NCI-H524 treated with DMSO at 0.1 percent for 48 hours (cell line): ENCODE measurements at places on chromosomes 12 and 14.

DNA sequence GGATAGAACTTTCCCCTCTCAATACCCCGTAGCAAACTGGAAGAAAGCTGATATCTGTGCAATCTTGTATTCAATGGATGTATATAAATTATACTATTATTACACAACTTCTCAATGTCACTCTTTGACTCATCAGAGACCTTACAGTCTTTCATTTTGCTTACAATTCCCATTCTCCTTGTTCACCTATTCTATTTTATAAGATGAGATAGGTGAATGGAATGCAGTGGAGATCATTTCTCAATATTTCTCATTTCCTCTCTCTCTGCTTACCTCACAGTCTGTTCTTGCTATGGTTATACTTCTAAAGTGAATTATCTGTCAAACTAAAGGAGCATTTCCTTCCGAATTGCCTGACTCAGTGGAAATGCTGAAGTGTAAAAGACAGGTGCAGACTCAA lies 14.9 kb downstream of the FOXA1 start:
- no peak for DNase-seq

GRCh38 chr12:389142-390096 lies at the start of gene KDM5A:
KDM5A (minus strand) TSS chr12:389320; CDS start chr12:389091, 229 bp downstream.
- no peak for DNase-seq

DNA sequence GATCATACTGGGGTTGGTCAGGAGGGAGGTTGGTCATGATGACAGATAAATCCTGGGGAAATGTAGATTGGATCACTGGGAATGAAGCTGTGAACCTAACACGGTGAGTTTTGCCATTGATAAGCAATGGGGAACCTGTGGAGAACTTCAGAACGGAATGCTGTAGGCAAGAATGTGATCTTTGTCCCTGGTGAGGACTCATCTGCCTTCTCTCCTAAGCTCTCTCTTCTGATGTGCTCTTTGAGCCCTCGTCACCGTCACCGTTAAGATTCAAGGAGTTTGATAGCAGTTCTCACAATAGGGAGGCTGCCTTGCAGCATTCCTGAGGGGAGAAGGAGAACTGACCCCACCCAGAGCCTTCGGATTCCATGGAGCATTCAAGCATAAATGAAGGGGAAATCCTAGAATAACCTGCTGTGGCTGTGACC lies 217.6 kb downstream of the ANO6 start:
- DNase-seq = no peak

DNA sequence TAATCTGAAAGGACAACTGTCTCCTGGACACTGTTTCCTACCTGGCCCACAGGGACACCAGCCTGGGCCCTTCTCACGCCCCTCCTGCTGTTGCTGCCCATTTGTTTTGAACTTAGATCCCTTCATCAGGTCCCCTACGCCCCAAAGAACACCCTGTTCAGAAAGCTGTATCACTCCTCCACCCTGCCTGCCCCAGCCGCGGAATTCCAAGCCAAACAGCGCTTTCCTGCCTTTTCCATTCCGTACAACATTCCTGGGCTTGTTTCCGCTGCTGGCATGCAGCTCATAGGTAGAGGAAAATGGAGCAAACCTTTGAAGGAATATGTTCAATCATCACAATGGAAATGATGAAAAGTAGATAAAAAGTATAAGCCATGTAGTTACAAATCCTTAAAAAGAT lies 12.8 kb upstream of the GSG1 start:
- no peak for DNase-seq

DNA sequence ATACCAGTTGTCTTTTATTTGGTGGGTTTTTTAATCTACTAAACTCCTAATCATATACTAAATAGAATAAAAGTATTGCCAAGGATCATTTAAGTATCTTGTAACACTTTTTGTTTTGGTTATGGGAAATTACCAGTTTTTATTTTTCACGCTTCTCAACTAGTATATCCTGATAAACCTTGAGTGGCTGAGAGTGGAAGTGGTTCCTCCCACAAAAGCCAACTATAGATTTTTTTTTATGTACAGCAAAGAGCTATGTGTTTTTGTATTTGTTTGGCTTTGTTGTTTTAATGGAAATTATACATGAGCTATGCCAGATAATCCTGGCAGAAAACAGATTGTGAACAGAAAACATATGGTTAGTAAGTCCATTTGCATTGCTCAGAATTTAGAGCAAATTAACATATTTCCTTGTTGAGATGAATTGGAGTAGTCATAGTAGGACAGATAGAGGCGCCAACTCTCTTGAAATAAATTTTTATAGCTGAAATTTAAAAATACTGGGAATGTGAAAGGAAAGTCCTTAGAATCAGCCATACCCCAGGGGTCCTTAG lies 60.9 kb upstream of the PSMA6 start:
- DNase-seq = no peak

GRCh38 chr14:42665083-42665482 lies 1058.4 kb downstream of the LRFN5 start:
- DNase-seq = peak; percentile 64

- no peak for DNase-seq
These were observed 243.6 kb downstream of the TMTC2 start for GRCh38 chr12:82930301-82930700.

DNA sequence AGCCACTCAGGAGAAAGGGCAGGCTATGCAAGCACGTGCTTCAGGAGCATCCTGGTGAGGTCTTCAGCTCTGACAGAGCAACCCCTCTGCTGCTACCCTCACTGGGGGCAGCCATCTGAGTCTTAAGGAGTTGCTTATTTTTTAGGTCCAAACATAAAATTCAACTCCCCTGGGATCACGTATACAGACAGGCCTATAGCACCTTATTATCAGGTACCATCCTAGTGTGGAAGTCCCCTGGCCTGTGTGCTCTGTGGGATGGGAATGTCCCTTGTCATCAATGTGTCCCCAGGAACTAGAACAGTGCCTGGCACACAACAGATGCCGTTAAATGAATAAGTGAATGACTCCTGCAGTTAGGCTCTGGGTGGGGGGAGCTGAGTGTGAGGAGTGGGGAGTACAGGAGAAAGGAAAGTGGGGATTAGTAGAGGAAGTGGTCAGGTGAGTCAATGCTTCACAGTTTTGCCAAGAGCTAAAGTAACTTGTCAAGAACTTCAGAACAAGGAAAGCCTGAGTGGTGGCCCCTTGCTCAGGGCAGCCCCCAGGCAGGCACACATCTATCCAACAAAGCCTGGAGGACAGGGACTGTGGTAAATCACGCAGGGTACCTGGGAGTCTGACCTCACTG lies 33.5 kb downstream of the DAD1 start:
- DNase-seq = no peak

DNA sequence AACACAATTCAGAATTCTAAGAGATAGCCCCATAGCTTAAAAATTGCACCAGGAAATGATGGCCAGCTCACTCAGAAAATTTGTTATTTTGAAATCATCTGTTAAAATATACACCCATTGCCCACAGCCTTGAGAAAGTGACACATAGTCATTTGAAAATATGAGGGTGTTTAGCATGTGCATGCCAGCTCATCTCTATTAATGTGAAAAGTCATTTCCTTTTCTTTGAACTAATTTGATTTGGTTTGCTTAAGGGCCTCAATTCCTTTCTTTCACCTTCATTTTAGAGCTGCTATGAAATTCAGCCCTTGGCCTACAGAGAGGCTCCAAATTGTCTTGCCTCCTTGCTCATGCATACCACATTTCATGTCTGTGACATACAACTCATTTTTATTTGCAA lies 241.4 kb downstream of the PHLDA1 start:
- DNase-seq = no peak

- no peak for DNase-seq
These were observed 27.2 kb upstream of the ACTN1 start for GRCh38 chr14:69006346-69006745.

DNA sequence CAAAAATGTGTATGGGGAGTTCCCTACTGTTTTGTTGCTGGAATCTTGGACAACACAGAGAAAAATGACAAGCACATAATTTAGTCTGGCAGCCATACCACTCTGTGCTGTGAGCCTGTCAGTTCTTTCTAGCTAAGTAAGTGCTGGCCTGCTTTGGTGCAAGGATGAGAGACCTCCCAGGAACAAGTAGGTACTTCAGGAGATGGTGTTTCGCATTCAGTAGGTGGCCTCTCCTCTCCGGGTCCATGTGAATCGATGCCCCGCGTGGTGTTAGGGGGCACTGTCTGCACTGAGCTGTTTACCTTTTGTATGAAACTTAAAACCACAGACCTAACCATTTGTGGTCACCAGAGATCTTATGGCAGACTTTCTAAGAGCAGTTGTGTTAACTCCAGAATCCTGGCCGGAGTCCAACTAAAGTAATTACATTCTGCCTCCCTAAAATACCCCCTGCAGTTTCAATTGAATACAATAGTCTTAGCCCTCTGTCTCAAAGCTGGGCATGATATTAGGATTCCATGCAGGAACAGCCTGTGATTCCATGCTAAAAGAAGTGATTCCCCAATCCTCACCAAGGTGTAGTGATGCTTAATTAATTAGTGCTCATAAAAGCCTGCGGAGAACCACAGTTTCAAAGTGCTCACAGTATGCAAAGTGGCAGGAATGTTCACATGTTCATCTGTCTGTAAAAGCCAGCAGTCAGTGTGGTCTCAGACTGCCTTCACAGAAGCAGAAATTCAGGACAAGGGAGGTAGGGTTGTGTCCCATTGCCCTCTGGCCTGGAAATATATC lies 64.2 kb downstream of the LLPH start:
- DNase-seq = peak; percentile 91

DNA sequence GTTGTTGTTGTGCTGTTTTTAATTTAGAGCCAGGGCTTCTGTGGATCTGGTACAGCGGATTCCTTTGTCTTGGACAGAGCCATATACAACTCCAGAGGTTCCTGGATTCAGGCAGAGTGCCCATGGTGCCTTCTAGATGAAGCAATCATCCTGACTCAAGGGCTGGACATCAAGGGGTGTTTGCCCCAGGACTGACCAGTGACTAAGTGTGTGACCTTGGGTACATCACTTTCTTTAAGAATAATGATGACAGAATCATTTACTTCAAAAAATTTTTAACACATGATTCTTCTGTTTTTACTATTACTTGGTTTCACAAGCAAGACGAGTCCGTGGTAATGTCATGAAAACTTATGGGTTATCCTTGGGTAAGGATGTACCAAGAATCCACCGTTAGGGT lies 397.3 kb downstream of the ZFP36L1 start:
- no peak for DNase-seq

- DNase-seq = no peak
These were observed 359.3 kb downstream of the BCL11B start for GRCh38 chr14:98912655-98913054.

- DNase-seq = no peak
These were observed 79.2 kb downstream of the DUSP16 start for GRCh38 chr12:12483438-12483837.

DNA sequence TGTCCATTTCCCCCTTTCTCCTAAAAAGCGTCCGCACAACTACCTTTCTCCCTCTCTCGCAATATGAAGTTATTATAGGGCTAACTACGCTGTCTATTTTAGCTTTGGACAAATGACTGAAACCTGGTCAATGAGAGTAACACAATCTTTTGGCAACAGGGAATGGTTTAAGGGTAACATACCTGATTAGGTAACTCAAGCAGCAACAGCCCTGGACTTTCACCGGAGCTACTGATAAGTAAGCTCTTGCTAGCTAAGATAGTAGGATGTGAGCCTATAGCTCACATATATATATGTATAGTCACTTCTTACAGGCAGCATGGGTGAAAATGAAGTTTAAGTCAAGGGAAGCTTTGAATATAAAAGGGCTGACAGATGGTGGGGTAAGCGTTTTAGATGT lies 313.0 kb downstream of the CEP128 start:
- DNase-seq = no peak

DNA sequence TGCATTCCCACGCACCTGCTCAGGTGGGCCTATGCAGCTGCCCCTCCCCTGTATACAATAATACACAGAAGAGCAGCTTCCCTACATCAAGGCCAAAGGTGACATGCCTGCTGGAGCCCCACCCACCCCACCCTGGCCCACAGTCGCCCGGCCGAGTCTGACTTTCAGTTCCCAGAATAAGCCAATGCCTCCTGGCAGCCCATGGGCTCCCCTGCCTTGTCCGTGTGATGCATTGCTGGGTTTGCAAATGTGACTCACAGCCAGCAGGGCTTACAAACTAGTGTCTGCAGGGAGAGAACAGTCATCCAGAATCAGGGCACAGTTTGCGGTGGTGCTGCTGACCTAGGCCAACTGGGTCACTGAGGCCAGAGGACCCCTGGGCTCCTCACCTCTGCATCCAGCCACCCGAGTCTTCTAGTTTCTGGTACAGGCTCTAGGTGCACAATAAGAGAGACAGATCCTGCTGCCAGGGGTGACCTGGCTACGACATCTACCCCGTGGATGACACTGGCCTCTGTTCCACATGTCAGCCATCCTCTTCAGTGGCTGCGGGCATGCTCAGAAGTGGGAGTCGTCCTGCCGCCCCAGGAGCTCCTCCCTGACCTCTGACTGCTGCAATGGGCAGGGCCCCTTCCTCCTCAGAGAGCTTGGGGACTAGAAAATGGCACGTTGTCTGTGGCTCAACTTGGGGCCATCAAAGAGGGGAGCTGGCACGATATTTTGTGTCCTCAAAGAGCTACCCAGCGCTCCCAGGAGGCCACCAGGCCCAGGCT lies 84.5 kb downstream of the CHGA start:
- no peak for DNase-seq

DNA sequence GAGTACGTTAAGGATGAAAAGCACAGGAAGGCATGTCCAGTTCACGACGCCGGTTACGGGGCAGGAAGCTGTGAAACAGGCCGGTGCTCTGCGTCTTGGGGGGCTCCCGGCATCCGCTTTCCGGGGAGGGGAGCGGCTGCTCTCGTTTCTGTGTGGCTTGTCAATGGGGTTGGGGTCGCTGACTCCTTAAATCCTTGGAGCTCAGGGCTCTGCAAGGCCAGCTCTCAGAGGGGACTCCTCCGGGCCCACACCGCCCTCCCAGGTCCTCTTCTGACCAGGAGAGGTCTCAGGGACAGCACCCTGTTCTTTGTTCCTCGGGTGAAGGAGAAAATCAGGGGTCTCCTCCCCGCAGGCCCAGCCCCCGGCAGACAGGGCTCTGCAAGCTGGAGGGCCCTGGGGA lies 78.1 kb downstream of the GALNT9 start:
- DNase-seq = no peak

GRCh38 chr12:54159140-54159539 lies 29.6 kb downstream of the SMUG1 start:
- DNase-seq = peak; percentile 41

- peak; percentile 78 for DNase-seq
These were observed 2.2 kb downstream of the BAZ1A start for GRCh38 chr14:34872822-34873588.

DNA sequence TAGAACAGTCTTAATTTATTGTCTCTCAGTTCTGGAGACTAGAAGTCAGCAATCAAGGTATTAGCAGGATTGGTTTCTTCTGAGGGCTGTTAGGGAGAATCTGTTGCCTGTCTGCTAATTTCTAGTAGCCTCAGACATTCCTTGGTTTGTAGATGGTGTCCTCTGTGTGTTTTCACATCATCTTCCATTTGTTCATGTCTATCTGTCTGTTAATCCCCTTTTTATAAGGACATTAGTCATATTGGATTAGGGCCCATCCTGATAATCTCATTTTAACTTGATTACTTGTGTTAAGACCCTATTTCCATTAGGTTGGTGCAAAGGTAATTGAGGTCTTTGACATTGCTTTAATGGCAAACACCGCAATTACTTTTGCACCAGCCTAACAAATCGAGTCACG lies 34.3 kb downstream of the TBC1D15 start:
- peak; percentile 3 for DNase-seq

- no peak for DNase-seq
These were observed 2.5 kb downstream of the HNRNPA1 start for GRCh38 chr12:54282949-54283593.
